ENCODE measurements at places on chromosomes 3 and 15.

DNA sequence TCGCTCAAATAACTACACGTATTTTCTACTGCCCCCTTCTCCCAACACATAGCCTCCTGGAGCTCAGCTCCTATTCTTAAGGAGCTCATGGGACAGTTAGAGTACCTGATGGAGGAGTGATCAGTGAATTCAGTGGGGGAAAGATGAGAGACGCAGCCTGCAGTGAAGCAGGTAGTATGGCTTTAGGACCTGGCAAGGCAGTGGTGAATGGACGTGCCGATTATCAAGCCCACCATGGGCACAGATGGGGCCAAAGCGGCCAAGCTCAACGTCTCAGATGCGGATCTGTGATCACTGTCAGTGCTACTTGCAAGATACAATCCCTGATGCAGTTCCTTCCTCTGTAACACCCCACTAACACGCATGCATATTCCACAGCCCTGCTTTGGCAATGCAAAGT, 45.8 kb upstream of the ATP2B2 start:
- no peak for DNase-seq

- no peak for DNase-seq
Observed at GRCh38 chr15:69393831-69394491, 20.2 kb upstream of the KIF23 start.

DNA sequence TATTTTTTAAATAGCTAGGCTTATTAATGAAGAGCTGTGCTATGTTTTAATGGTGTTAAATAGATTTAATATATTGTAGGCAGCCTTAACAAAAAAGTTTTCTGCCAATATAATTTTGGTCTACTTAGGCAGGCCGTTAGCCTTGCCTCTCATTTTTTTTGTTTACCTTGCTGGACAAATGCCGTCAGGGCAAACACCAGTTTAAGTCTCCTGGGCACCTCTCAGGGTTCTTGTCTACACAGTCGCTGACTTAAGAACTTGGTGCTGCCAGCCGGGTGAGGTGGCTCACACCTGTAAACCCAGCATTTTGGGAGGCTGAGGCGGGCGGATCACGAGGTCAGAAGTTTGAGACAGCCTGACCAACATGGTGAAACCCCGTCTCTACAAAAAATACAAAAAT, 153.3 kb downstream of the ULK4 start:
- DNase-seq = no peak

GRCh38 chr15:83067638-83067962, 548 bp upstream of the BTBD1 start:
- no peak for DNase-seq

DNA sequence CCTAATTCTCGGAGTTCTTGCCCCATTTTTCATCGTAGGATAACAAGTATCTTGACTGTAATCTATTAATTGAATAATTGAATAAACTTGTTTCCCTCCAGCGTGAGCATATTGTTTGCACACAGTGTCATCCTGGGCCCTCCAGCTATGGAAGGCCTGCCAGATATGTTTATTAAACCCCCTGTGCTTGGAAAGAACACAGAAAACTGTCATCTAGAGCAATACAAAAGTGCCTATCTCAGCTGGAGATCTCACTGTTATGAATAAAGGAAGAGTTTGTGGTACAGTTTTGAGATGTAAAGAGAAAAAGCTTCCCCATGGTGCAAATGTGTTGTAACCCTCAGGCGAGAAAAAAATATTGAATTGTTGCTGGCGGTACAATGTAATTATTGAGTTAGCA, 405.9 kb downstream of the SOX2 start:
- DNase-seq = no peak

- no peak for DNase-seq
Observed at GRCh38 chr3:32872487-32873382, 54.9 kb downstream of the TRIM71 start.

DNA sequence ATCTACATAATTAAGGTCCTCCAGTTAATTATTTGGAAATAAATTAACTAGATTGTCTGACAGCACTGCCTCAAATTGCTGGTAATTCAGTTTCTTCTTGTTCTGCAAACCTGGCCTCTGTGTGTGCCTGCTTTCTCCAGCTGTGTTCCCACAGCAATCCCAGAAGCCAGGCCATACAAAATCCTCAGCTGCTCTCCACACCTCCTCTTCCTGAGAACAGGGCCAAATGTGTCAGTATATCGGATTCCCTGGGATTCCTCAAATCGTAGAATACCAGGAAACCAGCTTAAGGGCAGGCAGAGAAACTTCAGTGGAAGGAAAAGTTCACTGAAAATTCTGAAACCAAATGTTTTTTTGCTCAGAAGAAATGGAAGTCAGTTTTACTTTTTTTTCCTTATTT, 261.4 kb downstream of the ZMAT3 start:
- no peak for DNase-seq

GRCh38 chr3:135182364-135182998, 387.4 kb downstream of the EPHB1 start:
- no peak for DNase-seq

DNA sequence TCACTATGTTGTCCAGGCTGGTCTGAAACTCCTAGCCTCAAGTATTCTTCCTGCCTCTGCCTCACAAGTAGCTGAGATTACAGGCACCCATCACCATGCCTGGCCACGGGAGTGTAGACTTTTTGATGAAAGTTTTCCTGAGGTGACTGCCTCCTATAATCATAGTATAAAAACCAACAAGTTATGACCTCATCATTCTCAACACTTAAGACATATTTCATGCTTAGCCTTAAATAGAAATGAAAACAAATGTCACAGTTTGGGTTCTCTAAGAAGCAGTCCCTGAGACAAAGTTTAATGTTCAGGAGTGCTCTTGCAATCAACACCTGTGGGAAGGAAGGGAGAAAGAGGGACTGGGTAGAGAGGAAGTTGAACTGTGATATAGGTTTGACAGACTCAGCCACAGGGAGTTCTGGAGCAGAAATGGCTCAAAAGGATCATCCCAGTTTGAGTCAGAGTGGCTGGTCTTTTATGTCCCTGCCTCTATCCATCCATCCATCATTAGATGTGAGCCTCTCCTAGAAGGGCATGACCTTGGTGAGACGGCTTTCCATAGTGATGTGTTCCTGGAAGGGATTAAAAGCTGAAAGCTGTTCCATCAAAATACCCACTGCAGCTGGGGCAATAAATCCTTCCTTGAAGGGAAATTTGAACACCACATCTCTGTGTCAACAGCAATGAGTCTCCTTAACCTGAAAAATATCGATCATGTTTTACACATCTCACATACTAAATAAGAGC, 16.2 kb upstream of the ABHD5 start:
- DNase-seq = no peak

- no peak for DNase-seq
Observed at GRCh38 chr15:58313810-58314592, 117.8 kb upstream of the LIPC start.

GRCh38 chr3:54120657-54121413, 1.5 kb upstream of the CACNA2D3 start:
- no peak for DNase-seq

GRCh38 chr3:137039570-137039969, 81.8 kb downstream of the IL20RB start:
- DNase-seq = no peak

- DNase-seq = no peak
Observed at GRCh38 chr15:61660579-61660978, 399.7 kb downstream of the VPS13C start.

DNA sequence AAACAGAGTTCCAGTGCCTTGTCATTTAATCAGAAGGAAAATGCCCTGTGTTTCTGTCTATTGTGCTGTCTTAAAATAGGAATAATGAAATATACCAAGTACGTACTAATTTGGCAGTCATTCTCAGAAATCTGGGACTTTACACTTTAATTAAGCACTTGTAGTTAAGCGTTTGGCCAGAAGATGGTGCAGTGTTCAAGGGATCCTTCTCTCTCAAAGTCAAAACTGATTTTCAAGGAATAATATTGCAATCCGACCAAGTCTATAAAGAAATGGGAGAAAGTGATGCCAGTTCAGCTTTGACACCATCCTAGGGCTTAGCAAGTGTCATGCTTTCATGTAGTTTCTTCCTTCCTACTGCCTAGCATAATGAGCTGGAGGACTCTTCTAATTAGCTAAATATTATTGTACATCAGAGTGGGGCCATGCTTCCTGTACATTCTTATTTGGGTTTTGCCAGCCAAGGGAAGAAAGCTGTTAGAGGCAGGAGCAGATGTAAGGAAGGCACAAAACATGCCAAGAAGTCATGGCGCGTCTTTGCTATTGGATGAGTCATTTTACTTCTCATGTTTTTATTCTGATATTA, 64.8 kb downstream of the SAMMSON start:
- DNase-seq = no peak

Data from NCI-H1930 (cell line).